IMR-90 (cell line): ENCODE measurements at places on chromosomes 6 and 20. TPM values are rescaled to one million over a fixed set of nuclear protein-coding genes. Genes with fewer than 3 reads are reported as not detected.

- H3K27ac ChIP-seq = no peak overlapping the region
- no peaks in the 10 kb centered on the region for H3K27me3 ChIP-seq
- H3K4me1 ChIP-seq = peaks cover 6% of the 10 kb centered on the region; the same call in 1 of the 2 replicates
- H3K36me3 ChIP-seq = no peaks in the 10 kb centered on the region
- no peak for DNase-seq
Measured at GRCh38 chr20:8425802-8426201, 293.7 kb downstream of the PLCB1 start.

- H3K4me1 ChIP-seq = no peaks in the 10 kb centered on the region
- H3K27ac ChIP-seq = no peak overlapping the region
Measured at GRCh38 chr6:152879681-152880080, 103.2 kb downstream of the FBXO5 start.

DNA sequence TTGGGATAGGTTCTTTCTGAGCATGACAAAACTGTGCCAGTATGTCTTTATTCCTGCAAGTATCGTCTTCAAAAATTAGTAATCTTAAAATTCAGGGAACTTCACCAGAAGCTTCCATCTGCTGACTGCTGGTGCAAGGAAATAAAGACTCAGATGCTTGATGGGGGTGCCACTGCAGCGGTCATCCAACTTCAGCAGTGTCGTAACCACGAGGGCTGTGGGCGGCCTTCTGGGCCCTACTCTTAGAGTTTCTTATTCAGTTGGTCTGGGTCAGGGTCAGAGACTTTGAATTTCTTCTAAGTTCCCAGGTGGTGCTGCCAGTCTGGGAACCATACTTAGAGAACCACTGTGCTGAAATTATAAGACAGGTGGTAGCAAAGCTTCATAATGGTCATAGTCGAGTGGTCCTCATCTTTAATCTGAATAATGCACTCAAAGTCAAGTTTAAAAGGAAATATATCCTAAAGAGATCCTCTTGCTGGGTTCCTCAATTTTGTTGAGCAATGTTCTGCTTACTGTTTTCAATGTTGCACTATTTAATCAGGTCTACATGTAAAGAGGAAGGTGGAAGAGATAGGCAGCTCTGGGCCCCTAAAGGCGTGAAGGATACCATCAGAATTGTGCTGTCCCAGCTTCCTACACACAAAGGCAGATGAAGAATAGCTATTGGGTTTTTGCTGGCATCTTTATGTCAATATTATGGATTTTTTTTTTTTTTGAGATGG lies 165.4 kb upstream of the GMDS start:
- DNase-seq = no peak
- H3K4me3 ChIP-seq = no peak overlapping the region
- H3K27ac ChIP-seq = no peak overlapping the region
- H3K27me3 ChIP-seq = no peaks in the 10 kb centered on the region

- H3K36me3 ChIP-seq = no peaks in the 10 kb centered on the region
- H3K4me1 ChIP-seq = peaks cover 6% of the 10 kb centered on the region
- no peak overlapping the region for H3K27ac ChIP-seq
- DNase-seq = peak; percentile 23
Measured at GRCh38 chr6:18395856-18396197, 8.7 kb downstream of the RNF144B start.

DNA sequence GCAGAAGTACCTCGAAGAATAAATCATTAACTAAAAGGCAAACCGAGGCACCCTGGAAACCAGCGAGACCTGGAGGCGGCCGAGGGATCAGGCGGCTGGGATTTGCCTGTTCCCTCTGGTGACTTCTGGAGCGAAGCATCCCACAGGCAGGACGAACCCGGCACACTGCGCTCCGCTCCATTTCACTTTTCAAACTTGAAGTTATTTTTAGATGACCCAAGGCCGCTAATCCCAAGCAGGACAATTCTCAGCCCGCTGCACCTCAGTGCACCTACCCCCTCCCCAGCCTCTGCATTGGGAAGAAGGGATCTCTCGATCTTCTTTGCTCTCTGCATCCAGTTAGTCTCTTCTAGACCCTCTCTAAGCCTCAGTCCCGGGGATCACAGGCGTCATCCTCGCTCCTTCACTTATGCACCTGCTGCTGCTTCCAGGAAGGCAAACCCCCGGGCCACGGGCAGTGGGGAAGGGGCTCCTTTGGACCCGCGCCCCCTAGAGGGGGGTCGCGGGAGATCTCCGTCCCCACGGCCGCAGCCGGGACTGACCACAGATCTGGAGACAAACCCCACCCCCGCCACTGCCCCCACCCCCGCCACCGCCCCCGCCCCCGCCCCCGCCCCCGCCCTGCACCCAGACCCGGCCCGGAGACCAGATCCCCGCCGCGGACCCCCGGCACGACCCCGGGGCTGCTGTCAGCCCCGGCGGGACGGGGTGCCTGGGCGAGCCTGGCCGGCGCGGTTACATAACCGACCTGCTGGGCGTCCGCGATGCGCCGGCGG lies 636 bp downstream of the RCAN2 start:
- DNase-seq = no peak
- no peaks in the 10 kb centered on the region for H3K4me1 ChIP-seq
- H3K27me3 ChIP-seq = peaks cover 21% of the 10 kb centered on the region
- H3K4me3 ChIP-seq = peak overlapping the region; percentile 50

DNA sequence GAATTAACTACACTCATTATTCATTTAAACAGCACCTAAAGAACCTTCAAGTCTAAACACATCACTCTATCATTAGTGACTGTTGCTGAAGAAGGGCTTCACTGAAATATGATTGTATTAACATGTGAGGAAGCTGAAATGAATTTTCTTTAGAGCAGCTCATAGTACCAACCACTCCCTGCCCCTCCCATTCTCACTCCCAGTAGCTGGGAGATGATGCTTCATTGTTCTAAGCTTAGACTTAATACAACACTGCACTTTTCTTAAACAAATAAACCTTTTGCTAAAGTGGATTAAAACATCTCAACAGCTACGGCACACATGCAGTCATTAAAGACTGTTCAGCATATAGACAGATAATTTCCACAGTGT lies 63.1 kb downstream of the ATXN1 start:
- DNase-seq = no peak
- no peak overlapping the region for H3K4me3 ChIP-seq
- H3K36me3 ChIP-seq = 0 out of 2 replicates have a peak, but pooled peaks cover 1% of the 10 kb centered on the region
- no peaks in the 10 kb centered on the region for H3K27me3 ChIP-seq
- no peak overlapping the region for H3K27ac ChIP-seq

DNA sequence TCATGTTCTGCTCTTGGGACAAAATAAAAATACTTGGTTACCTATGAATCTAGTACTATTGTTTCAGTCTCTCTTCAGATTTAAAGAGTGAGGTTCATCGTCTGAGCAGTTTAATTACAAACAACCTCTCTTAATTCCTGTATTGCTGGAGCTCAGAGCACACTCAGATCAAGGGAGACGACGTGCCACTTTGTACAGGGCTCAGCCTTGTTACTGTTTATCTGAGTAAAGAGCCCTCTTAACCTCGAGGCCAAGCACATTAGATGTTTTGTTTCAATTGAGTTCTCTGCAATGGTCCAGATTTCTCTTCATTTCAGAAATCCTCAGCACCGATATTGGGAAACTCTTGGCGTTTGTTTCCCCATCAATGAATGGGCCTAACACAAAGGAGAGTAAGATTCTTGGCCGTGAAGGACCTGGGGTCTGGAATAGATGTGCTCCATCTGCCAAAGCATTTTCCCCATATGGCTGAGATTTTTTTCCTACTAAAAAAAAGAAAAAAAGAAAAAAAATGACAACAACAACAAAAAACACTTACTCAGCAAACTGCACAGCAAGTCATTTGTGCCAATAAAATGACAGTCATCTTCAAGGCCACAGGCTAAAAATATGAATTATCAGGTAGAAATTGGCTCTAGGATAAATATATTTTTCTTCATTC lies 82.6 kb upstream of the CCN6 start:
- H3K27me3 ChIP-seq = peaks cover 2% of the 10 kb centered on the region; the same call in 1 of the 2 replicates
- H3K4me1 ChIP-seq = peaks cover 9% of the 10 kb centered on the region
- no peak for DNase-seq
- no peak overlapping the region for H3K4me3 ChIP-seq

- H3K27ac ChIP-seq = no peak overlapping the region
- no peaks in the 10 kb centered on the region for H3K4me1 ChIP-seq
- no peaks in the 10 kb centered on the region for H3K27me3 ChIP-seq
- no peak for DNase-seq
- H3K36me3 ChIP-seq = no peaks in the 10 kb centered on the region
- no peak overlapping the region for H3K4me3 ChIP-seq
Measured at GRCh38 chr20:57108742-57109570, 157.5 kb downstream of the BMP7 start.

- H3K27ac ChIP-seq = no peak overlapping the region
- H3K4me3 ChIP-seq = no peak overlapping the region
- no peaks in the 10 kb centered on the region for H3K27me3 ChIP-seq
- peak; percentile 21 for DNase-seq
Measured at GRCh38 chr6:122405417-122405816, 6.0 kb downstream of the HSF2 start.

DNA sequence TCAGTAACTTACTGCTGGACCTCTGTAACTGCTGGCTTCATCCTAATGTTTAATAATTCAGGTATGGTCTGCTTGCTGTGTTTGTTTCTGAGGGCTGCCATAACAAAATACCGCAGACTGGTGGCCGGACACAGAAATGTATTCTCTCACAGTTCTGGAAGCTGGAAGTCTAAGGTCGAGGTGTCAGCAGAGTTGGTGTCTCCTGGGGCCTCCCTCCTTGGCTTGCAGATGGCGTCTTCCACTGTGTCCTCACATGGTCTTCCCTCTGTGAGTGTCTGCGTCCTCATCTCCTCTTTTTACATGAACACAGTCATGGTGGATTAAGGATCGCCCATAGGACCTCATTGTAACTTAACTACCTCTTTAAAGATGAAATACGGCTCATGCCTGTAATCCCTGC lies 389.7 kb upstream of the JARID2 start:
- no peaks in the 10 kb centered on the region for H3K27me3 ChIP-seq
- H3K4me1 ChIP-seq = peaks cover 2% of the 10 kb centered on the region; the same call in 1 of the 2 replicates
- H3K27ac ChIP-seq = no peak overlapping the region

DNA sequence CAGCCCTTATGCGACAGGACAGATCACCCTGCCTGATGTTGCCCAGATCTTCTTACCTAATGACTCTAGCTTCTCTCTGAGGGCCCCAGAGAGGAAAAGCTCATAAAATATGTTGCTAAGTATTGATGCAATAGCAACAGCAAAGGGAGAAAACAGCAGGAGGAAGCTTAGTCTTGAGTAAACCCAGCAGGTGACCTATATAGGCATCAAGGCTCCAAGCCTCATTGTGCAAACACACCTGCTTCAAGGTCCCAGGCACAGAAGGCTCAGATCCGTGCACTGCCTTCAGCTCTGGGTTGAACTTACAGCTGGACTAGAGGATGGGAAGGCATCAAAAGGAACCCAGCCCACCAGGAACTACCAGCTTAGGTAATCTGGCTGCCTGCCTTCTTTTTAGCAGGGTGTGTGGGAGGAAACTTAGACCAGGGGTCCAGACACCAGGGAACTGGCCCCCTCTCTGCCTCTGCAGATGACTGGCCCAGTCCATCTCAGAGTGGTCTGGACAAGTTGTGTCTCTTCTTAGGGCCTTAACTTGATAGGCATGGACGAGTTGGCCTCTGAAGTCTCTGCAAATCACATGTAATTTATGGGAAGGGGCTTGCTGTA lies 34.4 kb downstream of the TGM3 start:
- no peaks in the 10 kb centered on the region for H3K36me3 ChIP-seq
- no peak overlapping the region for H3K4me3 ChIP-seq
- H3K4me1 ChIP-seq = no peaks in the 10 kb centered on the region
- H3K27me3 ChIP-seq = peaks cover 10% of the 10 kb centered on the region

DNA sequence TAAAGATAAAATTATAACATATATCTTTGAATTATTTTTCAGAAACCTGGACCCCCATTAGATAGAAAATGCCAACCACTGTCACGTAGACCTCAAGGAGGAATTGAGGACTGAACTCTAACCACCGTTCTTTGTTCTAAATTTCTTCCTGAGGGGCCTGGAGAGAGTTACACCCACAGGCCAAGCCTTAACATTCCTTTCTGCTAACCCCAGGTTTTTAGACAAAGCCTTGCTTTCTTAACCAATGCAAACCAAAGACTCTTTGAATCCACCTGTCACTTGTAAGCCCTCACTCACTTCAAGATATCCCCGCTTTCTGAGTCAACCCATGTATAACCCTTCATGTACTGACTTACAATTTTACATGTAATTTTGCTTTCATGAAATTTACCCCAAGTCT lies 41.0 kb downstream of the SNX14 start:
- peaks cover 9% of the 10 kb centered on the region for H3K36me3 ChIP-seq
- no peaks in the 10 kb centered on the region for H3K27me3 ChIP-seq
- DNase-seq = no peak

GRCh38 chr6:114569669-114570068 lies 226.8 kb upstream of the HS3ST5 start:
- H3K27ac ChIP-seq = no peak overlapping the region
- no peaks in the 10 kb centered on the region for H3K4me1 ChIP-seq
- no peaks in the 10 kb centered on the region for H3K36me3 ChIP-seq
- DNase-seq = no peak
- no peak overlapping the region for H3K4me3 ChIP-seq
- H3K27me3 ChIP-seq = no peaks in the 10 kb centered on the region

DNA sequence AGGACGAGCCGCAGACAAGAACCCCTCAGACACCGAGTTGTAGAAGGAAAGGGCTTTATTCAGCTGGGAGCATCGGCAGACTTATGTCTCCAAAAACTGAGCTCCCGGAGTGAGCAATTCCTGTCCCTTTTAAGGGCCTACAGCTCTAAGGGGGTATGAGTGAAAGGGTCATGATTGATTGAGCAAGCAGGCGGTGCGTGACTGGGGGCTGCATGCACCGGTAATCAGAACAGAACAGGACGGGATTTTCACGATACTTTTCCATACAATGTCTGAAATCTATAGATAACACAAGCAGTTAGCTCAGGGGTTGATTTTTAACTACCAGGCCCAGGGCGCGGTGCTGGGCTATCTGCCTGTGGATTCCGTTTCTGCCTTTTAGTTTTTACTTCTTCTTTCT lies 226.4 kb upstream of the PLCB4 start:
- no peaks in the 10 kb centered on the region for H3K4me1 ChIP-seq
- DNase-seq = no peak
- no peak overlapping the region for H3K4me3 ChIP-seq
- H3K36me3 ChIP-seq = no peaks in the 10 kb centered on the region
- no peak overlapping the region for H3K27ac ChIP-seq

DNA sequence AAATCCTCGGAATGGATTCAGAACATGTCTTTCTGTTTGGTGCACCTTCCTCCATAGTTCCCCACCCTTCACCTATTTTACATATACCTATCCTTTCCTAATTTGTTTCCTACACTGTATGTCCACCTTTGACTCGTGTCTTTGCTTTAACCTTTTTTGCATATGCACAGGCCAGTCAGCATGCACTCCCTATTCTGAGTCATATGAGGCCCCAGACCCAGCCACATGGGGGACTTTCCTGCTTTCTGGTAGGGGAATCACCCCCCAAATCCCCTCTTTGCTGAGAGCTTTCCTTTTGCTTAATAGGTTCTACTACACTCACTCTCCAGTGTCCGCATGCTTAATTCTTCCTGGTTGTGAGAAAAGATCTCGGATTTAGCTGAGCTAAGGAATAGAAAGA lies 393.8 kb upstream of the IMPG1 start:
- H3K4me3 ChIP-seq = no peak overlapping the region
- H3K27ac ChIP-seq = no peak overlapping the region
- no peak for DNase-seq
- H3K27me3 ChIP-seq = no peaks in the 10 kb centered on the region
- no peaks in the 10 kb centered on the region for H3K36me3 ChIP-seq

The BACH2 gene
- polyA plus RNA-seq = 0.87 and 1.4 TPM in 2 replicates

The PPP2R5D gene
- polyA plus RNA-seq = 50.6 and 55.6 TPM in 2 replicates

The FKBP5 gene
- polyA plus RNA-seq = 5.6 and 6.8 TPM in 2 replicates

The BPIFA1 gene
- not detected in 2 replicates for polyA plus RNA-seq

The KCNQ2 gene
- 0.02 TPM in 1 of 2 replicates, not detected in the other for polyA plus RNA-seq

The GRM1 gene
- not detected in 2 replicates for polyA plus RNA-seq

The ADTRP gene
- 0.14 and 0.50 TPM in 2 replicates for polyA plus RNA-seq
